ENCODE measurements at places on chromosomes 7 and 10.
A peak's percentile ranks its signal among the peaks of the same experiment; 100 is the strongest.

- DNase-seq, result peak; percentile 77
These were observed 172.6 kb downstream of the FAM107B start for GRCh38 chr10:14601872-14602725.

GRCh38 chr10:44053391-44053790, 331.5 kb downstream of the CXCL12 start:
- no peak for DNase-seq

- no peak for DNase-seq
These were observed 55.4 kb upstream of the RAB11FIP2 start for GRCh38 chr10:118102121-118102520.

- no peak for DNase-seq
These were observed 17.4 kb upstream of the SLF2 start for GRCh38 chr10:100895346-100895745.

DNA sequence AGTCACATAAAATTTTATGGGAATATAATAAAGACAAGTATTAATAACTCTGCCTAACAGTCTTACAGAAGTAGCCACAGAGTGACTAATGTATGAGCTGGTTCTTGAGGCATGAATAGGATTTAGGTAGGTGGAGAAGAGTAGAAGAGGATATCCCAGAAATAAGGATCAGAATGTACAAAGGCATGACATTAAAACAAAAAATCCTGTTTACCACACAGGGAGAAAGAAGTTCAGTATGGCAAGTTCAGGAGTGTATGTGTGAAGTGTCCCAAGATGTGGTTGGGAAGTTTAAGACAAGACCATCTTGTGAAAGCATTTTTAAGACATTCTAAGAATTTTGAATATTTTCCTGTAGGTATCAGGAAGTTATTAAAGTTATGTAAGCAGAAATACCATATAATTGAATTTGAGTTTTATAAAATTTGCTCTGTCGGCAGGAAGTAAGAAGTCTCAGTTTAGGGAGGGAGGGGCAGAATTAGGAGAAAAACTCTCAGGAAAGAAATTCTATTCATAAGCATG, 64.7 kb upstream of the CAV2 start:
- no peak for DNase-seq

DNA sequence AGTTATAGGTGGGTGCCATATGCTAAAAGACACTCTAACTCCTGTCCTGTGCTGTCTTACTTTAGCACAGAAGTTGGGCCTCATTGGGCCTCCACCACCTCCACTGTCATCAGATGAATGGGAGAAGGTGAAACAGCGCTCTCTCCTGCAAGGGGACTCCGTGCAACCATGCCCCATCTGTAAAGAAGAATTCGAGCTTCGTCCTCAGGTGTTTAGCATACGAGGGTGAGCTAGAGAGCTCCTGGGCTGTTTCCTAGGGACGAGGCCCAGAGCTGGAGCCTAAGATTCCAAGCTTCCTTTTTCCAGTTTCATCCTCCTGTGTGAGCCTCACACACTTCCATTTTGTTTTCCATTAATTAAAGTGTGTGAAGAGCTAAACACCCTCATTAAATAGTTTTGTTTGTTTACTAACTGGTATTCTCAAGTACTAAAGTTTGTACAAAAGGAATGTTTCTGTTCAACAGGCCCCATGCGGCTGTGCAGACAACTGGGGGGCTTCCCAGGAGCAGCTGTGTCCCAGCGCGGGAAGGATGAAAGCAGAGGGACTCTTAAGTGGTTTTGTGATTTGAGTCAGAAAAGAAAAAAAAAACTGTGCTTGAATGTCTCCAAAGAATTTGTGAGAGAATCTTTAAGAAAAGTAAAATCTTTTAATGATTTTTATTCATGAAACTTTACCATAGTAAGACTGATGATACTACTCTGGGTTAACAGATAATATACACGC, 14.1 kb downstream of the RNF32 start:
- no peak for DNase-seq

GRCh38 chr7:207418-208129, 15.2 kb downstream of the FAM20C start:
- DNase-seq, result no peak

- DNase-seq, result peak; percentile 68
These were observed 51.2 kb upstream of the CARD11 start for GRCh38 chr7:3094701-3095445.

DNA sequence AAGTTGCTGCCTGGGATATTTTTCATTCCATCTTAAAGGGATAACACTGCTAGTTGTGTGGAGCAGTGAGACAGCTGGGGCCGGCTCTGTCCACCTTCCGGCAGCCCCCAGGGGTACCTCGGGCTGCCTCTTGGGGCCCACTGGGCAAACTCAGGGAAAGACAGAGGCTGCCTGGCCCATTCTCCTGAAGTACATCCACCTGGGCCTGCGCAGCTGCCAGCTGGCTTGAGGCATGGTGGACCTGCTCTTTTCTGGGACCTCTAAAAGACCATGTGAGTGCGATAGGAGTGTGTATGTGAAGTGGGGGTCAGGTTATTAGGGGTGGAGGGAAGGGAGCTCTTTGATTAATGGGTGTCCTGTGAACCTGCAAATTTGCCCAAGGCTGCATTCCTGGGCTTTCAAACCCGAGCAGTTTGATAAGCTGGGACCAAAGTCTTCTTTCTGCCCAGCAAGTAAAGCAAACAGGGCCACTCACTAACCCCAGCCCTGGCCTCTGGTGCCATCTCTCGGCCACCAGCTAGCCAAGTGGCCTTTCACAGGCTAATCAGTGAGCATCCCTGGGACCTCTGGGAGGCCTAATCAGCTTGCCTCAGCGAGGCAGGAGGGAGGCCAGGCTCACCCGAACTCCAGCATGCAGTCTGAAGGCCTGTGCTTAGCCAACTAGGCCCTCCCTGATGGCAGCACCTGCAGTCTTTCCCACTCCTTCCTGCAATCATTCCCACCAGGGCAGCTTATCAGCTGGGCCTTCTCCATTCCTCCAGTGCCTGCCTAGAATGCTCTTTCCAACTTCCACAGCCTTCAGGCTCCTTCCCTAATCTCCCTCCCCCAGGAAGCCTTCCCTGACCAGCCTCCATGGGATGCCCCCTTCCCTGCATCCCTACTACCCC, 954.7 kb upstream of the ZNF722 start:
- DNase-seq, result no peak

GRCh38 chr10:75508814-75509306, 77.4 kb downstream of the LRMDA start:
- no peak for DNase-seq

Measured in CD4-positive, alpha-beta T cell treated with Interleukin-21 for 1 hour (primary cell).